NK-92 treated with Interleukin-12 subunit alpha and Interleukin-12 subunit beta, amount 100 ng/mL, for 24 hours (cell line): ENCODE measurements at places on chromosomes 4 and X.

DNA sequence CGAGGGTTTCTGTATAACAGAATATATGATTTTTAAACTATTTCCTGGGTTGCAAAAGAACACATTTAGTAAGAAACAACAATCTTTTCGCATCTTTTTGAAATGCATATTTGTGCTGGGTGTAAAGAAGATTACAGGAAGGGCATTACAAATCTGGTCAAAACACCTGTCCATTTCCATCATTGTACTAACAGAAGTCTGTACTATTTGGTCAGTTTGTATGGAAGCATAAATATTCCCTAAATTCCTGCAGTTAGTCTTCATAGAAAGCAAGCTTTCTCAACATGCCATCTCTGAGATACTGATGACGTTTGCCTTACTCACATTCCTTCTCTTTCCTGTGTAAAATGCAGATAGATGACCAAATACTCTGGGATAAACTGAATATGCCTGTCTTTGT, 203.3 kb downstream of the NWD2 start:
- DNase-seq: no peak

- no peak for DNase-seq
Observed at GRCh38 chr4:122847931-122848330, 21.3 kb downstream of the FGF2 start.

- no peak for DNase-seq
Observed at GRCh38 chr4:141912831-141913230, 276.4 kb downstream of the IL15 start.

- no peak for DNase-seq
Observed at GRCh38 chr4:186161138-186161537, 30.2 kb upstream of the CYP4V2 start.

GRCh38 chr4:71453531-71453930, 114.7 kb downstream of the SLC4A4 start:
- DNase-seq: no peak

GRCh38 chr4:160143574-160143973, 1040.7 kb downstream of the RAPGEF2 start:
- no peak for DNase-seq

DNA sequence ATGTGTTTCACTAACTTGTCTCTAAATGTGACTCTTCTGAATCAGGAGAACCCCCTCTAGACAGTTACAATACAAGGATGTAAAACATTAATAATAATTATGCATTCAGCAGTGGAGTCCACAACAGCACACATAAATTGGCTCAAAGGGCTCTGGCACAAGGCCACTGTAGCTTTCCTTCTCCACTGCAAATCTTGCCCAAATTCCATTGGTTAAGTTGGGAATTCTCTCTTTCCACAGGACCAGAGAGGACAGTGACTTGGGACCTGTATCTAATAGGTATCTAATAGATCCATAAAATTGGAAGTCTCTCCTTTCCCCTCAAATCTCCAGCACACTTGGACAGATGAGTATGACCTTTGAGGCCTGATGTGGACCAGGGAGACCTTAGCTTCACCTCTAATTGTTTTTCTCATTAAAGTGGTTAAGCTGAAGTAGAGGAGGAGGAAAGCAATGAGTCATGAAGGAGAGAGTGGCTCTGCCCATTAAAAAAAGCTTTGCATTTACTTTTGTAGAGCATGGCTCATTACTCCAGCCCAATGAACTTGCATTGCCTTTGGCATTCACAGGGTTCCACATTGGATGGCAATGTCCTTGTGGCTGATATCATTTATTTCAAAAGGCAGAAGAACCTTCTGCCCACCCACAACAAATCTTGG, 72.3 kb upstream of the SH3RF1 start:
- no peak for DNase-seq

GRCh38 chr4:61204353-61205060, 4.4 kb downstream of the ADGRL3 start:
- no peak for DNase-seq

DNA sequence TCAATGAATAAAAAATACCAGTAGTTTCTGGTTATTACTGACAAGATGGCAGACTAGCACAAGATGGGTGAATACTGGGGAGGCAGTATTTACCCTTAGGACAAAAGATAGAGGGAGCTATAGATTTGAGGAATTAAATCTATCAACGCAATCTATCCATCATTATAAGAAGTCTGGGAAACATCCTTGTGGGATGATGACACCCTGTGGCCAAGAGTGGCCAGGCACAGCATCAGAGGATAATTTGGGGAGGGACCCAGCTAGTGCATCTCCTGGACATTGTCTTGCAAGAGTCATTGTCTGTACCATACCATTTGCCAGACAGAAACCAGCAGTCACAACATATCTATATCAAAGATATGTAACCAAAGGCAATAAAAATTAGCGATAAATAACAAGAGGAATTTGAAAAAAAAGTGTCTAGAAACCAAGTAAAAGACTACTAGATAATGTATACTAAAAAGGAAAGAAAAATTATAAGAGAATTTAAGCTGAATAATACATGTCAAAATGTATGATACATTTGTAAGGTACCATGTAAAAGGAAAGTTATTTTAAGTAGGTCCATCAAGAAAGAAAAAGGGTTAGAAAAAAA, 22.9 kb downstream of the KCTD8 start:
- no peak for DNase-seq

- DNase-seq: no peak
Observed at GRCh38 chr4:31261632-31262031, 541.5 kb downstream of the PCDH7 start.

- no peak for DNase-seq
Observed at GRCh38 chrX:13491061-13491460, 78.3 kb upstream of the EGFL6 start.

- DNase-seq: no peak
Observed at GRCh38 chr4:186400676-186401075, 134.7 kb downstream of the F11 start.

GRCh38 chr4:149370785-149371420, 444.7 kb downstream of the IQCM start:
- peak; percentile 2 for DNase-seq

DNA sequence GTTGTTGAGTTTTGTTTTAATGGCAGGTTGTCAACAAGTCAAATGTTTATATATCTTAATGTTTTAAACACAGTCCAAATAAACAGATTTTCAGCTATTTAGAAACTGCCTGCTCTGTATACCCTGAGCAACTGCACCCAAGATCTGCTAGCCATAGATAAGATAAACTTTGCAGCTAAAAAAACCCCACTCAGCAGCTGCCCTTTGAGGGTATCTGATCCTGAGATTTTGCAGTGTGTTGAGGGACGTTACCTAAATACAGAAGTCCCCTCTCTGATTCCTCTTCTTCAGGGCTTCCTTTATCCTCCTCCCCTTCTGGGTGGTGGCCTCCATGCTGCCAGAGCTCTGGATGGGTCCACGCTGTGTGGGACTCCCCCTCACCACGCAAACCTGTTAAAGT, 11.0 kb upstream of the FGG start:
- DNase-seq: no peak

GRCh38 chr4:185082561-185082960, 60.5 kb upstream of the SLC25A4 start:
- no peak for DNase-seq

DNA sequence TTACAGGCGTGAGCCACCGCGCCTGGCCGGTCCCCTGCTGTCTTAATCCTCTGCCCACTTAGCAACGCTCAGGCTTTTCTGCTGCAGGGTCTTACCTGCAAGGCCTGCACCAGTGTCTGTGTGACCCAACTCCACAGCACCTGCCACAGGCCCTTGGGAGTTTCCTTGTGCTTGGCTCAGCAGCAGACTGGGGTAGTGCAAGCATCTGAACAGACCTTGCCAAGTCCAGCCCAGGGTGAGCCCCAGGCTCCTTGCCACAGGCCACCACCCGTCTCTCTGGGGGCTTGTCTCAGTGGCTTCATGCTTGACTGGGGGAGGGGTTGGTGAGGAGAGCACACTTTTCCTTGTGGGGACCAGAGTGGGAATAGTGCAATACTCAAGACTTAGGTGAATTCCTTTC, 87.0 kb downstream of the FAM193A start:
- no peak for DNase-seq

- no peak for DNase-seq
Observed at GRCh38 chrX:39853417-39854030, 244.2 kb downstream of the BCOR start.

DNA sequence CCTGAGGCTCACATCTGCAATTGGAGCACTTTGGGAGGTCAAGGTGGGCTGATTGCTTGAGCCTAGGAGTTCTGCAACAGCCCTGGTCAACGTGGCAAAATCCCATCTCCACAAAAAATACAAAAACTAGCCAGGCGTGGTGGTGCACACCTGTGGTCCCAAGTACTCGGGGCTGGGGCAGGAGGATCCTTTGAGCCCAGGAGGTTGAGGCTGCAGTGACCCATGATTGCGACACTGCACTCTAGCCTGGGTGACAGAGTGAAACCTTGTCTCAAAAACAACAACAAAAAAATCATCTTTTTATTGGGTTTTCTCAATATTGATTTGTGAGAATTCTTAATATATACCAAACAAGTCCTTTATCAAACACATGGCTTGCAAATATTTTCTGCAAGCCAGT, 64.9 kb downstream of the ANKRD17 start:
- DNase-seq: no peak

DNA sequence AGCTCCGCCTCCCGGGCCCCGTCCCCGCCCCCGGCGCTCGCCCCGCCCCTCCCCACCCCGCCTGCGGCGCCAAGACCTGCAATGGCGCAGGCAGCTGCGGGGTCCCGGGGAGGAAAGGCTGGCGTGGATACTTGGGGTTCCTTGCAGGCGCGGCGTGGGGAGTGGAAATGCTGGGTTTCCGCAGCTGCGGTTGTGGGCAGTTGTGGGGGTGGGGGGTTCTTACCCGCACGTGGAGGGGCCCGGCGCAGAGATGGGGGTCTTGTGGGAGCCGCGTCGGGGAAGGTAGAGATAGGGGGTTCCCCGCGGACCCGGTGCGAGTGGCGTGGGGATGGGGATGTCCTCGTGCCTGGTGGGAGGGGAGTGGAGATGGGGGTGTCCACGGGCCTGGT, 680 bp upstream of the ASMTL start:
- no peak for DNase-seq

DNA sequence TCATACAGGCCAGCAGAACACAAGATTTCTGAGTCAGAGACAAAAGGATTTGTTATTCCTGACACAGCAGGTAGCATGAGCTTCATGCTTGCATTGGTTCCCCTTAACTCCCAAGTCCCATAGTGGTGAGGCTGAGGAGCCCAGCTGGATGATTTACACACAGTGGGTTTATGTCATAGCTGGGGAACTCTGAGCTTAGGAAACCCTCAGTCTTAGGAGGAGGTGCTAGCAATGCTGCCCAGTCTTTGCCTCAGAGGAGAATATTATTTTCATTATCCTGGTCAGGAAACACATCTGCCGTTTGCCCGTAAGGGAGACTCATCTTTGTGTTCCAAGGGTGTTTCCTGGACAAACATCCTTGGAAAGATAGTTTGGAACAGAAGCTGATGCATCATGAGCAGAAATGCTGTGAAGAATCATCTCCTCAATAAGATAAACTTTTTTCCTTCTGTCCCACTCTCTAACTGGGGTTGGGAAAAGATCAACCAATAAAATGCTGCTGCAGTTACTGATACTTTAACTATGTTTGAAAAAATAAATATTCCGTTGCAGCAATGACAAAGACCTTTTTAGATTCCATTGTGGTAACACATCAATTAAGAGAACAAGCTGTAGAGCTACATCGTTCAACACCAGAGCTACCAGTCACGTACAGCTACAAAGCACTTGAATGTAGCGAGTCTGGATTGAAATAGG, 146.8 kb downstream of the DCLK2 start:
- no peak for DNase-seq

DNA sequence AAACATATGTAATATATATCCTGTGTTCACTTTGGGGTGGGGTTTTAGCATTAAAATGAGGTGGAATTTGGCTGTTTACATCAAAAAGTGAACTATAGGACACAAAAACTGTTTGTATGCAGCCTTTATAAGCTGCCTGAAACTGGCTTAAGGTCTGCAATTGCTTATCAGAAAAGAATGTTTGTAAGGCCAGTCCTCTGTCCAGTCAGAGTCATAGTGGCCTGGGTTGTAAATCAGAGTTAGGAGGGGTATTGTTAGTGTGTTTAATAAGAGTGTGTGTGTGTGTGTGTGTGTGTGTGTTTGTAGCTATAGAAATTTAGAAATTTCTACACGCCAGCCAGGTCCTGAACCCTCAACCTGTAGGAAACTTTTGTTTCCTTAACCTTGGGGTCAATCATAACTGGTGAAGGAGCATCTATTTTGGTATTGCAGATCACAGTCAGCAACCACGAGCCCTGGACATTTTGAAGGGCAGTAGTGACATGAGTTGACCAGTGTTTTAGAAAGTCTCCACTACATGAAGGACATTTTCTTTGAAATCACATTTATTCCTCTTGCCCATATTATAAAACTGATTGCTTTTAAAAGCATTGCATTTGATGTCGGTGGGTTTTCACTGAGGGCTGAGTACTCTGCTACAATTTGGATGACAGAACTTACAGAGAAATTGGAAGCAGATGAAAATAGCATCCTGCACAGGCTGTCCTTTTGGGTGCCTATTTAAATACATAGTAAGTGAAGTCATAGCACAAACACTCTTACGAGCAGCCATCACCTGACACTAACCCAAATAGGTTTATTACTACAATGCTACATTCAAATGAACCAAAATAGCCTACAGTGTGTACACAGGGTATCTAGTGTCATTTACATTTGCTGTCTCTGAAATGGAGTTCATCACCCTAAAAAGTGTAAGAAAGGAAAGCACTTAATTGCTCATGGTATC, 11.2 kb upstream of the TMEM154 start:
- DNase-seq: no peak

GRCh38 chr4:86916392-86916791, 18.4 kb upstream of the AFF1 start:
- DNase-seq: no peak

GRCh38 chr4:67087897-67088296, 457.4 kb downstream of the CENPC start:
- peak; percentile 1 for DNase-seq

DNA sequence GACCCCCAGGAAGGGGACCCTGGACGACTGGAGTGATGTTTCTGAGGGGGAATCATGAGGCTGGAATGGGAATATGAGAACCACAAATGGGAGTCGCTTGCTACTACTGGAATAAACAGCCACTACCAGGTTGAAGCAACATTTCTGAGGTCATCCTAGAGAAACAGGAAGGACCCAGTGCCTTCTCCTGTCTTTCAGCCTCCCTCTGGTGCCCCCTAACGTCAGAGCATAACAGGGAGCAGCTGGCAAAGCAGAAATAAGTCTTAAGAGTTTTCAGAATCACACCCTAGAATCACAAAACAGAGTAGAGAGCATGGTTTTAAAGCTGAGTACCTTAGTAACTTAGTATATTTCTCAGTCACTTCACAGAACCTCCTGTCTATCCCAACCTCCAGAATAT, 347.8 kb upstream of the PITX2 start:
- DNase-seq: peak; percentile 1

GRCh38 chrX:275967-276580, 5.1 kb upstream of the PLCXD1 start:
- no peak for DNase-seq

DNA sequence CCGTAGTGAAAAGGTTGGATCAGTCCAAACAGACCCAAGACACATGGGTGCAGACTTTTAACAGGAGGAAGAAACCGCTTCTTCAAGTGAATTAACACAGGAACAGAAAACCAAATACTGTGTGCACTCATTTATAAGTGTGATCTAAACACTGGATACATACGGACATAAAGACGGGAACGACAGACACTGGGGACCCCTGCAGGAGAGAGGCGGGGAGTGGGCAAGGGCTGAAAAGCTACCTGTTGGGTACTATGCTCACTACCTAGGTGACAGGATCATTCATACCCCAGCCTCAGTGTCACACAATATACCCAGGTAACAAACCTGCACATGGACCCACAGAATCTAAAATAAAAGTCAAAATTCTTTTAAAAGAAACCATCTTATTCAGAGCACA, 326.0 kb upstream of the NOCT start:
- DNase-seq: no peak
